NCI-H1417 (cell line): ENCODE measurements at places on chromosomes 3 and 15.

GRCh38 chr3:115239717-115240116 lies 92.6 kb upstream of the ZBTB20 start:
- peak; percentile 77 for DNase-seq

GRCh38 chr3:155217591-155217990 lies 75.9 kb downstream of the STRIT1 start:
- DNase-seq = no peak

GRCh38 chr3:76308541-76308940 lies 523.2 kb upstream of the ZNF717 start:
- no peak for DNase-seq

- no peak for DNase-seq
Observed at GRCh38 chr15:61479613-61480012, 250.5 kb upstream of the RORA start.

DNA sequence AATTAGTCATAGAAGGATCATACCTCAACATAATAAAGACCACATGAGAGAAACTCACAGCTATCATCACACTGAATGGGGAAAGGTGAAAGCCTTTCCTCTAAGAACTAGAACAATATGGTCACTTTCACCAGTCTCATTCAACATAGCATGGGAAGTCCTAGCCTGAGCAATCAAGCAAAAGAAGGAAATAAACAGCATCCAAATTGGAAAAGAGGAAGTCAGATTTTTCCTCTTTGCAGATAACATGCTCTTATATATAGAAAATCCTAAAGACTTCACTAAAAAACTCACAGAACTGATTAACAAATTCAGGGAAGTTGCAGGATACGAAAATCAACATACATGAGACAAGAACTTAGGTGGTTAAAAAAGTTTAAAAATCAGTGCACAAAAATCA lies 24.7 kb downstream of the MAP3K13 start:
- DNase-seq = no peak

- DNase-seq = no peak
Observed at GRCh38 chr3:9214185-9214584, 35.3 kb downstream of the SRGAP3 start.

GRCh38 chr3:134928392-134928791 lies 133.3 kb downstream of the EPHB1 start:
- no peak for DNase-seq

DNA sequence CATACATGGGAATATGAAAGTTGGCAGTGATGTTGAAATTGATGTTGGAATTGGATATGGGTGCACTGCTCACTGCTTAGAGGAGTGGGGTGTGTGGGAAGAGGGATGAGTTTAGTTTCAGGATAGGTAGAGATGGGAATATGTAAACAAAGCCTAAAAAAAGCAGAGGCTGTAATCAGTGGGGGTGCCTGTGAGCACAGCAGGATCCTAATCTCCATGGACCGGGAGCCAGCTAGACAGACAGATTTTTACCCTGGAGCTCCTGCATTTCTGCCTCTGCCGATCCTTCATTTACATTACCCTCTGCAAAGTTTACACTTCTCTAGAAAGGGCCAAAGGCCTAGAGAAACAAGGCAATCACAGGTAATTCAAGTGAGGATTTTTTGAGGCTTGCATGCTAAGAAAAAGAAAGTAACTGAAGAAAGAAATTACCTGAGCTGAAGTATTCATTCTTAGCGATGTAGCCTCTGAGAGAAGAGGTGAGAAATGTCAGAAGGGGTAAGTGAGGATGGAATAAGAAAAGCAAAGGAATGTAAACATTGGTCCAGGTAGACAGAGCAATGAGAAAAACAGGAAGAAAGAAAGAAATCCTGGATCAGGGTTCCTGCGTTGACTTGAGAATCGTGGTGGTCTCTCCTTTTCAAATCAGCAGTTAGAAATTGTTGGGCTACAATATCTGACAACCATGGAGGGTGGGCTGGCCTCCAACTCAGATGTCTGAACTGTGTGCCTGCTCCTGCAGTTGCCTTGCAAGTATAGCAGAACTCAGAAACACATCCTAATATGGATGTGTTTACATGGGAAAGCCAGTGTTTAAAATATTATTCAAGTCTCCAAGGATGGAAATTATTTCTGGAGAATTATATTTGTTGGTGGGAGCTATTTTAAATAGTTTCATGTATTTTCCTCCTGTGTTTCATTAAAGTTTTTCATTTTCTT lies 79.8 kb downstream of the CRTC3 start:
- peak; percentile 36 for DNase-seq

GRCh38 chr3:78634316-78634715 lies 1133.5 kb downstream of the ROBO1 start:
- DNase-seq = no peak

- DNase-seq = no peak
Observed at GRCh38 chr3:190302212-190302867, 19.9 kb downstream of the CLDN1 start.

- DNase-seq = no peak
Observed at GRCh38 chr15:37425541-37425940, 325.2 kb upstream of the MEIS2 start.

- DNase-seq = no peak
Observed at GRCh38 chr3:101827211-101828174, 21.8 kb upstream of the NFKBIZ start.
